Epithelial cell of umbilical artery (primary cell): ENCODE measurements at places on chromosomes 3 and 15. TPM values are rescaled to one million over a fixed set of nuclear protein-coding genes. Genes with fewer than 3 reads are reported as not detected.

The LRRC31 gene
- not detected in 2 replicates for total RNA-seq

The CSPG4 gene
- 0.32 and 1.2 TPM in 2 replicates for total RNA-seq

The RASGRP1 gene
- total RNA-seq = under 0.01 and 0.15 TPM in 2 replicates

The MGLL gene
- 37.7 and 41.6 TPM in 2 replicates for total RNA-seq

The PSTPIP1 gene
- total RNA-seq = not detected in 2 replicates

The PDHB gene
- total RNA-seq = 82.1 and 99.7 TPM in 2 replicates

The SCAANT1 gene
- total RNA-seq = not detected in 2 replicates

The HTR3D gene
- total RNA-seq = not detected in 2 replicates

The VPS8 gene
- 36.1 and 59.4 TPM in 2 replicates for total RNA-seq

The ZNF620 gene
- total RNA-seq = 8.4 and 10.2 TPM in 2 replicates

The LIPC gene
- not detected in 2 replicates for total RNA-seq

The RAD51 gene
- total RNA-seq = 5.8 and 9.6 TPM in 2 replicates

The GOLGA8R gene
- 0.97 and 1.4 TPM in 2 replicates for total RNA-seq

The CPNE9 gene
- not detected in 2 replicates for total RNA-seq

The SHC4 gene
- total RNA-seq = 0.15 and 0.65 TPM in 2 replicates

The DUOXA2 gene
- not detected in 2 replicates for total RNA-seq

The NDN gene
- 38.0 and 55.3 TPM in 2 replicates for total RNA-seq

The SLC2A2 gene
- total RNA-seq = not detected in 2 replicates

The SLC9C1 gene
- total RNA-seq = not detected in 2 replicates

The CACNA2D2 gene
- not detected in 2 replicates for total RNA-seq

The FBXW12 gene
- total RNA-seq = not detected in 2 replicates

The SNRPN gene
- 221 and 276 TPM in 2 replicates for total RNA-seq

The ALDH1A2 gene
- total RNA-seq = under 0.01 and 0.61 TPM in 2 replicates

The ADCY5 gene
- total RNA-seq = under 0.01 TPM in 1 of 2 replicates, not detected in the other

The CPLX3 gene
- not detected in 2 replicates for total RNA-seq

The GOLGA8G gene
- total RNA-seq = not detected in 2 replicates

The PLA2G4D gene
- not detected in 2 replicates for total RNA-seq

The BDH1 gene
- 5.2 and 7.0 TPM in 2 replicates for total RNA-seq

The AHSG gene
- total RNA-seq = not detected in 2 replicates
